NCI-H1092 (cell line): ENCODE measurements at places on chromosomes 4 and X.

DNA sequence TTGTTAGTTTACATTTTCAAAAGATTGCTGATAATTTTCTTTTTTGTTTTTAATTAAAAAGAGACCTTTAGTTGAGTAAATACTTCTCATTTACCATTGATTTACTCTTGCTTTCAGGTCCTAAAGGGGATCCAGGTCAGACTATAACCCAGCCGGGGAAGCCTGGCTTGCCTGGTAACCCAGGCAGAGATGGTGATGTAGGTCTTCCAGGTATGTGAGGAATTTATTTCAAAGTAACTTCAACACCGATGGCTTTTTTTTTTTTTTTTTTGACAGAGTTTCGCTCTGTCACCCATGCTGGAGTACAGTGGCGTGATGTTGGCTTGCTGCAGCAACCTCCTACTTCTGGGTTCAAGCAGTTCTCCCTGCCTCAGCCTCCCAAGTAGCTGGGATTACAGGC lies 135.1 kb downstream of the IRS4 start:
- no peak for DNase-seq

DNA sequence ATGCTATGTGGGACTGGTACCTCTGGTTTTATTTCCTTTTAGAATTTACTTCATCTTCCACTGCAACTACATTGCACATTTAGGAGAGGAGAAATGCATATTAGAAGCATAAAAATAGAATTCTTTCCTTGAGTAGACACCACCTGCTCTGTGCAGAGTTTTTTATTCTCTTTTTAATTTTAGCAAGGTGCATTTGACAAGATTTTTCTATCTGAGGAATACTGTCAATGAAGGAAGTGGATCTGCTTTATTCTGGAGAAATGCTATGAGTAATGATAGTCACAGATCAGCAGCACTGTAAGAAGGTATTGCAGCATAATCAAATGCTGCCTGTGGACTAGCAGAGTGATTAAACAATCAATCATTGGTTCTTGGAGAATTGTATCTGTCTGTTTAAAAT lies 1038.3 kb downstream of the RAPGEF2 start:
- no peak for DNase-seq

DNA sequence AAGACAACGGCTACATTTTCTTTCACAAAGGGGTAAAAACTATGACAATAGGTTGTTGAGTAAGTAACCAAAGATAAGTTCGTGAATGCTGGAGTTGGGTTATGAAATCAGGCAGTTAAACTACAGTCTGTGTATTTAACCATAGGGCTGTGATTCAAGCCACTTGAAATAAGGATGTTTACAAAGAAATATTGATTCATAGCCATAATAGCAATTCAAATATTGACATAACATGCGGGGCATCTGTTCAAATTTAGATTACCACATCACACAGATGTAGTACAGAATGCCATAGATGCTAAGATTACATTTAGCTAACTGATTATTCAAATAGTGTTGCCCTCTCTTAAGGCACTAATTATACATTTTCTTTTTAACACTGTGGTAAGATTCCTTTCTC lies 364.1 kb downstream of the FSTL5 start:
- DNase-seq, result peak; percentile 81

DNA sequence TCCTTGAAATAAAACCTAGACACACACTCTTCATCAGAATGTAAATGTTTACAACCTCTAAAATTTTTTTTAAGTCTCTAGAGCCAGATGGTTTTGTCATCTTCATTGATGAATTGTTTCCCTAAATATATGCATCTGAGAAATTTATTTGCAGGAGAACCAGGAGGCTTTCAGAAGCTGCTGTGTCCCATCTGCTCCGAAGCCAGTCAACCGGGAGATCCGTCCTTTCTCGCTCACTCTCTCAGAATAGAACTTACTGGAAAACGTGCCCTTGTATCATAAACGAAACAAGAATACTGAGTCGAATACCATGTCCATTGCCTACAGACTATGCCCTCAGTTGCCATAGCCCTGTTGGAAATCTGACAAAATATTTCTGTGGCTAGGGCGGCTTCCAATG lies 103.5 kb downstream of the SLC34A2 start:
- no peak for DNase-seq

- no peak for DNase-seq
Observed at GRCh38 chrX:12989461-12989860, 14.6 kb downstream of the TMSB4X start.

DNA sequence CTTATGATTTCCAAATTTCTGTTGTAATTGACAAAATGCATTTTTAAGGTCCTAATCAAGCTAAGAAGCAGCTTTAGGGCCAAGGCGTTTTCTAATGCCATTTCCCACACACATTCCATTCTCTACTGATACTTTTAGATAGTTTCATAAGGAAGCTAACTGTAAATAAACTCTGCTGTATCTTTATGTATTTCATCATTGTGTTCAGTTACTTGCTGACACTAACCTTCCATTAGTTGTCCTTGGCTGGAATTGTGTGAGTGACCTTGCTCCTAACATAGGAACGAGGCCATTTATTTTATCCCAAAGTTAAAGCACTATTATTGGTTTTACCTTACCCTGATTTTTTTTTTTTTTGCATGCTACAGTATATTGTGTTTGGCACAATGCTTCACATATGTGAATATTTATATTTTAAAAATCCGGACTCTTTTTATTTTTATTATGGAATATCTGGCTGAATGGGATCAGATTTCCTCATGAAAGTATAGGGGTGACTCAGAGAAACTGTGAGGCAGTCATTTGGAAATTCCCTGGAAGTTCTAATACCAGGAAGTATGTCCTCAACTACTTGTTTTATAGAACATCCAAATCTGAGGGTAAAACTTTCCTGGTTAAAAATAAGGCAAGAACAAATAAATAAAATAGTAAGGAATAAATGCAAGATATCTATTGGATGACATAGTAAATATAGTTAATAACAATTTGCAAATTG lies 62.7 kb upstream of the SORBS2 start:
- DNase-seq, result no peak

- DNase-seq, result no peak
Observed at GRCh38 chrX:130694983-130695382, 208.0 kb downstream of the ENOX2 start.

GRCh38 chrX:22037911-22038537 lies 5.9 kb downstream of the PHEX start:
- DNase-seq, result no peak

GRCh38 chr4:43992552-43992951 lies 456.1 kb downstream of the KCTD8 start:
- no peak for DNase-seq

- no peak for DNase-seq
Observed at GRCh38 chrX:14837155-14837554, 35.7 kb downstream of the FANCB start.

DNA sequence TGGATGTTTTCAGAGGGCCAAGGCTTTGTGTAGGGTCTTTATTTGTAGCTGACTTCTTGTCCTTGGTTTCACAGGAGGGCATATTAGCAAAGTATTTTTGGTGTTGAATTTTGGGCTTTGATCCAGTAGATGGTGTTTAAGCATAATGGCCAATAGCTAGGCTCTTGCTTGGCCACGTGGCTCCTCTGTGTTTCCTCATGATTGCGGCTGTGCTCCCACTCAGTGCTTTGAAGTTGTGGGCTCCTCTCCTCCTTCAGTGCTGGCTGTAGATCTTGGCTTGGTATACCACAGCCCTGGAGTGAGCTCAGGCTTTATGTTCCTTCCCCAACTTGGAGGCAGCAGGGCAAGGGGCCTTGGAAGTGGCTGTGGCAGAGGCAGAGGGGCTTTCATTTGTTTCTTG lies 107.2 kb upstream of the CENPE start:
- no peak for DNase-seq

- DNase-seq, result peak; percentile 23
Observed at GRCh38 chrX:3713225-3713936, at the start of gene PRKX. Gene PRKX (minus strand): TSS chrX:3713649. CDS start chrX:3713253, 396 bp downstream.

GRCh38 chr4:188341428-188341827 lies 202.2 kb downstream of the TRIML1 start:
- no peak for DNase-seq

GRCh38 chr4:184315675-184316359 lies 98.1 kb upstream of the ENPP6 start:
- no peak for DNase-seq
